ENCODE measurements at places on chromosomes 16 and 17.

- no peak for DNase-seq
Measured at GRCh38 chr16:52545898-52546266, 1.1 kb downstream of the TOX3 start.

- DNase-seq, result no peak
Measured at GRCh38 chr16:3015865-3016521, 2.0 kb downstream of the CLDN6 start.

DNA sequence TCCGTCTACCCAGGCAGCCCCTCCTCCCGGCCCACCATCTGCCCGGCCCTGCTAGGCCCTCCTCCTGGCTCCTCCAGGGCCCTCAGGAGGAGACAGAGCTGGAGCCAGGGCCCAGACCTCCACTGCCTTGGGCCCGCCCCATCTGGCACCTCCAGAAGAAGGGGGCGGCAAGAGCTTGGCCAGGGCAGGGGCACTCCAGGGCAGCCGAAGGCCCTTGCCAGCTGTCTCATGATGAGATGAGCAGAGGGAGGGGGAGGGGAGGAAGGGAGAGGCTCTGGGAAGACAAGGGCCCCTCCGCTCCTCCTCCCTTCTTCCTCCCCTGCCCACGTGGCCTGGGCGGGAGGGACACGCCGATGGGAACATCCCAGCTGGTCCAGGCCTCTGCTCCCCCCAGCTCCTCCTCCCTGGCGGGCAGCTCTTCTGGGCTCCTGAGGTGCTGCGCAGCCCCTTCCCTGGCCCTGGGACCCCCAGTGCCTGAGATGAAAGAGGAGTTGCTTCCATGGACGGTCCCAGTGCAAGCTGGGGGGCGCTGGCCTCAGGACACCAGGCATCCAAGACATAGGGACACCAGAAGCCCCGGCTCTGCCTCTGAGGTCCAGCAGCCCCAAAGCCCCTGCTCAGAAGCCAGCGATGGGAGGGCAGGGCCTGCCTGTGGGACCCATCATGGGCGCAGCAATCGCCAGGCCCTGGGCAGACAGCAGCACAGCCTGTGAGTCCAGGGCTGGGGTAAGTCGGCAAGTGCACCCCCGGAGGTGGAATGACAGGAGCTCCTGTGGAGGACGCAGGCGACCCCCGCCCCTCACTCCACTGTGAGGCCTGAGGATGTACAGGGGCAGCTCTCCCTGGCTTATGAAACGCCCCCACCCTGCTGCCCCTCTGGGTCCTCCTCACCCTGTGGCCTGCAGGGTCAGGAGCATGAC is 23.6 kb upstream of the ENPP7 start:
- DNase-seq, result peak; percentile 45

DNA sequence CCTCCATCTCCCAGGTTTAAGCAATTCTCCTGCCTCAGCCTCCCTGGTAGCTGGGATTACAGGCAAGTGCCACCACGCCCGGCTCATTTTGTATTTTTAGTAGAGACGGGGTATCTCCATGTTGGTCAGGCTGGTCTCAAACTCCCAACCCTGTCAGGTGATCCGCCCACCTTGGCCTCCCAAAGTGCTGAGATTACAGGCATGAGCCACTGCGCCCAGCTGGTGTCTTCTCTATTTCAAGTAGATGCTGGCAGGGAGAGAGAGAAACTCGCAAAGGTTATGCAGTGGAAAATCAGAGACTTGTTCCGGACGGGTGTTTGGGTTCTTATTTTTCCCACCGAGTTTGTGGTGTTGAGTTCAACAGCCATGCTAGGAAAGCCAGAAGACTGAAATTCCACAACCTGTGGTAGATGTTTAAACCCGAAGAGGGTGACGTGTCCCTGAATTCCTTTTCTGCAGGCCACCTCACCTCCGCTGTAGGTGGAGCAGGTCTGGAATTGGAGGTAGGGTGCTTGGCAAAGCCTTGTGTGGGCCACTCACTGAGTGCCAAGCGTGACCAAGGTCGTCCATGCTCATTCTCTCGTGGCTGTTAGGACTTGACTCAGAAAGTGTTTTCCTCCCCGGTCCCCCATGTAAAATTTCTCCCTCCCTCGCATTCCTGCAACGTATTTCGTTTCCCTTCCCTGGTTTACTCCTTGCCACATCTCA is 7.3 kb upstream of the ZDHHC7 start:
- no peak for DNase-seq

DNA sequence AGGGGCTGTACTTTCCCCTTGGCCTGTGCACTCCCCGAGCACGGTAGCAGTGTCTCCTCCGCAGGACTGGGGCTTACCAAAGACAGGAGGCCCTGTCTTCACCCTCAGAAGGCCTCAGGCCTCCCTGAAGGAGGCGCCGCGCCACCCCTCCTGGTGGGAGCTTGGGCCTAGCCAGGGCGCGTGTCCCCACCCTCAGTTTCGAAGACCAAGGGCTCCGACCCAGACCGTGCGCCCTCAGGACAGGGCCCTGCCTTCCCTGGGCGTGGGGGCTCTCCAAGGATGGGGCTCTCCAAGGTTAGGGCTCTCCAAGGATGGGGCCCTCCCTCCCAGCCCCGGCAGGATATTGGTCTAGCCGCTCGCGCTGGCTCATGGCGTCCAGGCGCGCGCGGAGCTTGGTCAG is 11.8 kb downstream of the PLCD3 start:
- no peak for DNase-seq

- DNase-seq, result no peak
Measured at GRCh38 chr16:1469693-1470201, 5.1 kb downstream of the CLCN7 start.

DNA sequence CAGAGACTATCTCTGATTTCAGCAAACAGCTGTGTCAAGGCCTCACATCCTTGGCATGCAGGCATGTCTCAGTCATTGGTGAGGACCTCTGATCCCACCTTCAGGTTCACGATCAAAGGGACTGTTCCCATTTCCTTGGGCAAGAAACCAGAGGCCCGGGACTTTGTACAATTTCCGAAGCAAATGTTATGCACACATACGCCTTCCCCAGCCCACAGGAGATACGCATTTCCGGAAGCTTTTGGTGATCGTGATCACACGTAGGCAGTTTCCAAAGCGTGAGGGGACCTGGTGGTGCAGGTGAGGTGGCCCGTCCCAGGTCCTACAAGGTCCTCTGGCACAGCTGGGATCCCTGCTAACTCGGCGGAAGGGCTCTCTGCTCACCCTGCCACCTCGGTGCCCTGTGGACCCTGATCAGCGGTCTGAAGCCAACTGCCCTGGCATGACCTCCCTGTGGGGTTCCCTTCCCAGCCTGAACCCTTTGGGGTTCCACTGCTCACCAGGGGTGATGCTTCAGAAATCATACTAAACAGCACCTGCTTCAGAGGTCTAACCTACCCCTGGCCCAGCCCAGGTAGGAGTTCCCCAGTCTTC is 28.8 kb upstream of the KLHDC4 start:
- DNase-seq, result no peak

DNA sequence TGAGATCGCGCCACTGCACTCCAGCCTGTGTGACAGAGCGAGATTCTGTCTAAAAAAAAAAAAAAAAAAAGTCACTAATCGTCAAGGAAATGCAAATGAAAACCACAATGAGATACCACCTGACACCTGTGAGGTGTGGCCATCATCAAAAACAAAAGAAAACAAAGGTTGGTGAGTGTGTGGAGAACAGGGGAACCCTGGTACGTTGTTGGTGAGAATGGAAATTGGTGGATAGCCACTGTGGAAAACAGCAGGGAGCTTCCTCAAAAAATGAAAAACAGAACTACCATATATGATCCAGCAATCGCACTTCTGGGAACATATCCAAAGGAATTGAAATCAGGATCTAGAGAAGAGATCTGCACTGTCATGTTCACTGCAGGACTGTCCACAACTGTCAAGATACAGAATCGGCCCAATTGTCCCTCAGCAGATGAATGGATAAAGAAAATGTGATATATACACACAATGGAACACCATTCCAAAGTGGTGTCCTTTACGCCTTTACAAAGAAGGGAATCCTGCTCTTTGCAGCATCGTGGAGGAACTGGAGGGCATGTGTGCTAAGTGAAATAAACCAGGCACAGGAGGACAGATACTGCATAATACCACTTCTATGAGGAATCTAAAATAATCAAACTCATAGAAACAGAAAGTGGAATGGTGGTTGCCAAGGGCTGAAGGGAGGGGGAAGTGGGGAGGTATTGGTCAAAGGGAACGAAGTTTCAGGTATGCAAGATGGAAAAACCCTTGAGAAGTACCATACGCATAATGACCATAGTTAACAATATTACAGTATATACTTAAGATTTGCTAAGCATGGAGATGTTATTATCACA is 63.5 kb upstream of the PLCG2 start:
- no peak for DNase-seq

DNA sequence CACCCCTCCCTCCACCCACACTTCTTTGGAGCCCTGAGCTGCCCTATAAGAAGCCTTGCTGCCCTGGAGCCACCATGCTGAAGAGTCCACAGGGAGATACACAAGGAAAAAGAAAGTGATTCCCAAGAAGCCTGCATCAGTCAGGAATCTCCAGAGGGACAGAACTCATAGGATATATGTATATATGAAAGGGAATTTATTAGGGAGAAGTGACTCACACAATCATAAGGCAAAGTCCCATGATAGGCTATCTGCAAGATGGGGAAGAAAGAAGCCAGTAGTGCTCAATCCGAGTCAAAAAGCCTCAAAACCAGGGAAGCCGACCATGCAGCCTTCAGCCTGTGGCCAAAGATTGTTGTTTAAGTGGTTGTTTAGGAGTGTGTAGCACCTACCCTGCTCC is 87.9 kb downstream of the TMEM114 start:
- no peak for DNase-seq
